ENCODE measurements at places on chromosomes 4 and X.
A peak's percentile ranks its signal among the peaks of the same experiment; 100 is the strongest.

GRCh38 chrX:84175958-84176357, 12.0 kb downstream of the RPS6KA6 start:
- no peak for DNase-seq

- no peak for DNase-seq
These were observed 222.3 kb upstream of the AGTR2 start for GRCh38 chrX:115948018-115948923.

DNA sequence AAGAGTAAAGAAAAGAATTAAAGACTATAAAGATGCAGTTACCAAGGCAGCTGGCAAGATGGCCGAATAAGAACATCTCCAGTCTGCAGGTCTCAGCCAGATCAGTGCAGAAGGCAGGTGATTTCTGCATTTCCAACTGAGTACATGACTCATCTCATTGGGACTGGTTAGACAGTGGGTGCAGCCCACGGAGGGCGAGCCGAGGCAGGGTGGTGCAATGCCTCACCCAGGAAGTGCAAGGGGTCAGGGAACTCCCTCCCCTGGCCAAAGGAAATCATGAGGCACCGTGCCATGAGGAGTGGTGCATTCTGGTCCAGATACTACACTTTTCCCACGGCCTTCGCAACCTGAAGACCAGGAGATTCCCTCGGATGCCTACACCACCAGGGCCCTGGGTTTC, 20.5 kb downstream of the SPIN4 start:
- DNase-seq, result no peak

- DNase-seq, result no peak
These were observed 115.9 kb downstream of the NSUN7 start for GRCh38 chr4:40865696-40866095.

DNA sequence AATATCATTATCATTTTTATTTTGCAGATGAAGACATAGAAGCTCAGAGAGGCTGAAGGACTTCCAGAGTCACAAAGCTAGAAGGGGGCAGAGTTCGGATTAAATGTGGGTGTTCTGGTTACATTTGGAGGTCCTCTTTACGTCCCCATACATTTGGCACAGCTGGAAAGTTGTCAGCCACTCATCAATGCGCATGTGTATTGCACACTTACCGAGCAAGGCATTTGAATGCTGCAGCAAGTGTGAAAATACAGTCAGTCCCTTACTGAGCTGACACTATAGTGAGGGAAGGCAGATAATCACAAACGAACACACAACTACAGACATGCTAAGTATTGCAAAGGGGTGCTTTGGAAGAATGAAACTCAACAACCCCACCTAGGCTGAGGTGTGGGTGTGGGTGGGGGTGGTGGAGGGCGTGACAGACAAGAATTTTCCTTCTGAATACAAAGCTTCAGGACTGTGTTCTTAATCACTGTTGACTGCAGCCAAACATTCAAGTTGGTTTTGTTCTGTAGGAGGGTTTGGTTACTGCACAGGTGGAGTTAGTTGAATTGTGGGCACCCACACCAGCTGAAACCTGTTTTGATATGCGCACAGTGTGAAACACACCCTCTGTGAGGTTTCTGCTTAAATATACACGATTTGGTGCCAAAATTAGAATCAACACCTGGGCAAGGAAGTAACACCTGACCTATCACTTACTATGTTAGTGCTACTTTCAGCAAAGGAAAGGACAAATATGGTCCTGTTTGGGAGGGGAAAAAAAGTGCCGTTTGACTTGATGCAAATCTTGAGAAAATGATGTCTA, 72.4 kb downstream of the COQ2 start:
- no peak for DNase-seq

- no peak for DNase-seq
These were observed 411 bp upstream of the GPRASP1 start for GRCh38 chrX:102650903-102651241.

- DNase-seq, result no peak
These were observed 42.4 kb downstream of the SLC7A11 start for GRCh38 chr4:138199568-138200235.

DNA sequence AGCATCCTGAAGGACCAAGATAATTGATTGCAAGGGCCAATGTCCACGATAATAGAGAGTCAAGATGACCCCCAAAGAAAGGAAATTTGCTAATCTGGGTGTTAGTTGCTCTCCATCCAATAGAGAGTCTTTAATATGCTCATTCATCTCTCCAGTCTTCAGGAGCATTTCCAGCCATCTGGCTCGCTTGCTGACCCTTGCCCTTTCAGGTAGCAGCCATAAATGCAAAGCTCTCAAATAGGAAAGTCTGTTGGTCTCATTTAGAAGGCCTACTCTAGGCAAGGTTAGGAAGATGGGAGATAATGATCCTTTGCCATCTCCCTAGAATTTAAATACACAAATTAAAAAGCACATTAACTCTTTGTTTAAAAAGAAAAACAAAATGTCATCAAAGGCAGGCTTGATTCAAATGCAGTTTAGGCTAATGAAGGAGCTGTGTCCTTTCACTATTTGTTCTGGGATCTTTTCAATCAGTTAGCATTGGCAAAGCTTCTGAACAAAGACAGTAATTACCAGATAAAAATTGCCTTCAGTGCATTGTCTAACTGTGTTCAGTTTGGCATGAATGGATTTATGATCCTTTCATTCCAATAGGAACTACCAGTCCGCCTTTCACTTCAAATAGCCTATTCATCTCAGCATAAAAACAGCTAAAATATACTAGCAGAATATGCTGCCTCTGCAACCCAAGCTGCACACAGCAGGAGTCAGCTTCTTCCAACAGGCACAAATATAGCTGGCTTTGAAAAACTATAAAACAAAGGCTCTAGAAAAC, 49.6 kb upstream of the ATXN3L start:
- no peak for DNase-seq

GRCh38 chr4:182245041-182245440, 1.8 kb downstream of the TENM3 start:
- DNase-seq, result no peak

DNA sequence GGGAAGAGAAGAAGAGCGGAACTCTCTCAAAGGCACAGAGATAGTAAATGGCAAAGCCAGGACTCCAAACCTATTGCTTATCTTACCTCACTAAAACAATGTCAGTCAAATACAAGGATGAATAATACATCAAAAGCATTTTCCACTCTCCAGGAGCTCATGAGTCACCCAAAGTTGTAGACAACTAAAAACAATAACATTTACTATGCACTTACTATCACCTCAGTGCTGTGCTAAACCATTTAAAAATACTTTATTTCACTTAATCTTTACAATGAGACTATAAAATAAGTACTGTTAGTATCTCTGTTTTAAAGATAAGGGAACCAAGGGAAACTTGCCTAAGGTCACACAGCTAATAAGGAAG, 163.2 kb upstream of the SPANXC start:
- DNase-seq, result no peak

DNA sequence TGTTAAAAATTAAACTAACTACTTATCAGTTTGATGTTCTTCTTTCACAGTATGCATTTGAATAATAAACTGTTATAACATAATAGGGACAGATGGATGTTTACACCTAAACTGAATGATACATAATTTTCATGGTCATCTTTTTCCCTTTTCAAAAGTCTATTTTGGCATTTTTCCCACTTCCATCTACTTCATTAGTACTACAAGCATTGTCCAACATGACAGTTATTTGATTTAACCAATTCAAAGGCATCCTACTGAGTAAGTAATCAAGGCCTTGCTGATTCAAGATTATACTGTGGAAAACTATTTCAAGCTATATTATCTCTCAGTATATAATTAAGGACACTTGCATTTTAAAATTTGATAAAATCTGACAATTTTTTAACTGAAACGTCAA, 212.9 kb downstream of the FAT4 start:
- DNase-seq, result no peak

DNA sequence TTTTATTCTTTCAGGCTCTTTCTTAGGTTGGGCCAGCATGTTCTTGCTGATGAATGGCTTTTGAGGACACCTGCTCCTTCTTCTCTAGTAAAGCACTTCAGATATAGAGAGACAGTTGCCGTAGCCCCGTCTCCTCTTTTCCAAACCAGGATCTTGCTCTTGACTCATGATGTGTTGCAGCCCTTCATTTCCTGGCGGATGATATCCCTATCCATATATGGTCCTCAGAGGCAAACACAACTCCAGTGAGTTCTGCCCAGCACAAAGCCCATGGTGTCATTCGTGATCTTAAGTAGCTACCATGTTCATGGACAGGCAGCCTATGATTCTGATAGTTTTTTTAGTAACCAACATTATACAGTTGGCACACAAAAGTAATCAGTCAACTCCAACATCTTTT, 59.8 kb upstream of the ACSL1 start:
- no peak for DNase-seq

- no peak for DNase-seq
These were observed 137.1 kb downstream of the NDST3 start for GRCh38 chr4:118171381-118171780.

GRCh38 chrX:25531096-25531495, 515.3 kb upstream of the ARX start:
- no peak for DNase-seq

DNA sequence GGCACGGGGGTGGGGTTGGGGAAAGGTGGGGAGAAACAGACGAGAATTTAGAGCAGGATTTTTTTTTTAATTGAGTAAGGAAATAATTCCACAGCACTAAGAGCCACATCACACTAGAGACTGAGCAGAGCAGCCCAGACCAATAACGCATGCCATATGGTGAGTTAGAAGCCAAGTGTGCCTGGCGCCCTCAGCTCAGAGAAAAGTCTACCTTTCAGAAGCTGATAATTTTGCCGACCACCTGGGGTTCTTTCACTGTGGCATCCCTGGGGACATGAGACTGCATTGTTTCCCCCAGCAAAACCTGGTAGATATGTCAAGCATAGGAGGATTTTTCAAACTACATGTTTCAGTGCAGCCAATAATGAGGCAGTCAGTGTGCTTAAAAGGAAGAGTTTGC, 516.8 kb downstream of the SMARCA1 start:
- peak; percentile 25 for DNase-seq

GRCh38 chr4:168632301-168632725, 135.5 kb downstream of the PALLD start:
- no peak for DNase-seq

GRCh38 chrX:1520350-1520749, 16.6 kb downstream of the P2RY8 start:
- no peak for DNase-seq

DNA sequence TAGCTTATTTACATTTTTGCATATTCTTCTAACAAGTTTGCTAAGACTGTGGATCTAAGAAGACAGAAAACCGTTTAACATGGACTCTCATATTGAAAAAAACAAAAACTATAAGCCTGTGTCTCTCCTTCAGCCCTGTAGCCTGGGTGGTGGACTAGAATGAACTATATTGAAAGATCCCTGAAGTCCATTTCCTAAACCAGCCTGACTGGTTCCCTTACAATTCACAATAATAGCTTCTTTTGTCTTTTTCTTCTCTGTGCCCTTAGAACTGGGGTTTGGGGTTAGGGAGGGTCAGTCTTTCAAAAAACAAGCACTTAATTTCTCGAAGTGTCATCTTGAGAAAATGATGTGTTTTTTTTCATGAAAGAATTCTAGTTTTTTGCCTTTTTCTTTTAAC, 59.0 kb downstream of the GSTCD start:
- no peak for DNase-seq

GRCh38 chr4:63505714-63506460, 903.4 kb downstream of the TECRL start:
- no peak for DNase-seq

DNA sequence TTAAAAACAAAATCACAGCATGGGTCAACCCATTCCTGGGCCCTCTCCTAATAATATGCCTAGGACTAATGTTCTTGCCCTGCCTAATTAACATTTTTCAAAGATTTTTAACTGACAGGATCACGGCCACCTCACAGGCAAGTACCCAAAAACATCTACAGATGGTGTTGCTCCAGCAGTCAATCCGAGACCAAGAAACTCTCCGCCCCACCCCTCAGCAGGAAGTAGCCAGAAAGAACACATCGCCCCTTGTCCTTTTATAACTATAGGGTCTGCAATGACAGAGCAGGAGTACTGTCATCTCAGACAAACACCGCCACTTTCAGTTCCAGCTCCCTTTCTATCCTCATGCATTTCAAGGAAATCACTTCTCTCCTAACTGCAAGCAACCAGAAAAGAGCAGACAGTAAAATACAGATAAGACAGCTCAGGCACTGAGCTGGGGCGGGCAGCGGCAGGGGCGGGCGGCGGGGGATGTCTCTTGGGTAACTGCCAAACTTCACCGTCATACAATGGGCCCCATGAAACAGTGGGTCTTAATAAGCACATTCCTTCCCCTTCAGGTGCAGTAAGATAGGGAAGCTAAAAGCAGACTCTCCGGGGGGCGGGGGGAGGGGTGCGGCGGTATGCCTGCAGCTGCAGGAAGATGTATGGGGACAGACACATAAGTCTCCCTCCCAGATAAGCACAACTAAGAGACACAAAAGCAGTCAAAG, 67.4 kb downstream of the ZNF182 start:
- no peak for DNase-seq

- no peak for DNase-seq
These were observed 69.8 kb downstream of the RPS3A start for GRCh38 chr4:151169223-151169622.

- DNase-seq, result no peak
These were observed 24.3 kb downstream of the AWAT2 start for GRCh38 chrX:70025464-70025863.

- DNase-seq, result no peak
These were observed 101.3 kb downstream of the RRAGB start for GRCh38 chrX:55818673-55819375.

GRCh38 chr4:25406081-25406692, 29.1 kb downstream of the ANAPC4 start:
- no peak for DNase-seq

GRCh38 chrX:111352424-111352823, 59.6 kb downstream of the DCX start:
- peak; percentile 43 for DNase-seq

- no peak for DNase-seq
These were observed 39.2 kb downstream of the MTHFD2L start for GRCh38 chr4:74197080-74197479.

DNA sequence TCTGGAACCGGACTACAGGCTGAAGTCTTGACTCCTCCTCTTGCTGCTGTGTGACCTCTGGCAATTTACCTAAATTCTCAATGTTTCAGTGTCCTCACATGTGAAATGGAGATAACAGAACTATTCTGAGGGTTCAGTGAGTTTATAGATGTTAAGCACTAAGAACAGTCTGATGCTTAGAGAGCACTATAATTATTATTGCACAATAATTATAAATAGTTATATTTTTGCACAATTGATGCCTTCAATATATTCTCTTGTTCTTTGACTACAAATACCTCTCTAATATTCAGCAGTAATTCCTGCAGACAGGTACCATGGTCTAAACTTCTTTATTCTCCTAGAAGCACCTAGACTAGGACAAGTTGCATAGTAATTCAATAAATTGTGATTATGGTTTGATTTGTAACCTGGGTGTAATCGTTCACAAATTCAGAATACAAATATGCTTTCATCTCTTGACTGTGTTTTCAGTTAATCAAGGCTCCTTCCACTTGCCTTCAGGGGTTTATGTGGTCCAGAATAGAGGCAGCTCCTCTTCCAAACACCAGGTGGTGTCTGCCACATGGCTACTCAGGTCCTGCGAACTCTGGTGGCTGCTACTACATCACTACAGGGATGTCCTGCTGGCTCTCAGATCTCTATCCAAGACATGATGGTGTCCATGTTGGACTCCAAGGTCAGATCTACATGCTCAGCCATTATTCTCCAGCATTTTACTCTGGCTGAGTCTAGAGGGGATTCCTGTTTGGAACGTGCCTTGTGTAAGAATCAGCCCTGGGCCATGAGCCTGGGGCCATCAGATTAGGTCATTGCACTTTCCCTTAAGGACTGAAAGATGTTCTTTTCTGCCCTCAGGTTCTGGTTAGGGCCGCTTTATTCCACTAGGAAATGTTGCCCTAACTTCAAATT, 103.4 kb downstream of the QRFPR start:
- no peak for DNase-seq

- DNase-seq, result no peak
These were observed 139.4 kb upstream of the OTUD4 start for GRCh38 chr4:145319751-145320150.

Measured in NCI-H1436 (cell line).